ENCODE measurements at places on chromosomes 7 and 10. TPM values are rescaled to one million over a fixed set of nuclear protein-coding genes. Genes with fewer than 3 reads are reported as not detected.

DNA sequence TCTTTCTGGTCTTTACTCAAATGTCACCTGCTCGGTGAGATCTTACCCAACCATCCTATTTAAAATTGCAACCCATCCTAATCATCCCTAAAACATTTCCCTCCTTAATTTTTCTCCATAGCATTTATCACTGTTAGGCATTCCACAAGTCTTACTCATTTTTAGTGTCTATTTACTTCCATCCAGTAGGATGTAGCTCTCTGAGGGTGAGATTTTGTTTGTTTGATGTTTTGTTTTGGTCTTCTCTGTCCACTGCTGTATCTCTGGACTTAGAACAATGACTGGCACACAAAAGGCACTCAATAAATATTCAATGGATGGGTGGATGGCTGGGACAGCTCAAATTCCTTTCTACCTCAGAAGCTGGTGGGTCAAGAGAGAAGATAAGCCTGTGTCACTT lies 15.8 kb upstream of the DUSP5 start:
- no peaks in the 10 kb centered on the region for H3K36me3 ChIP-seq
- no peaks in the 10 kb centered on the region for H3K27me3 ChIP-seq
- DNase-seq: no peak

GRCh38 chr10:124324856-124325632 lies 93.7 kb downstream of the OAT start:
- DNase-seq: no peak
- H3K4me3 ChIP-seq: no peak overlapping the region
- no peaks in the 10 kb centered on the region for H3K4me1 ChIP-seq
- H3K27ac ChIP-seq: no peak overlapping the region

- DNase-seq: no peak
- peaks cover 8% of the 10 kb centered on the region for H3K4me1 ChIP-seq
- H3K27ac ChIP-seq: no peak overlapping the region
- no peaks in the 10 kb centered on the region for H3K27me3 ChIP-seq
- no peak overlapping the region for H3K4me3 ChIP-seq
- no peaks in the 10 kb centered on the region for H3K36me3 ChIP-seq
Measured at GRCh38 chr7:47255441-47255840, 326.5 kb downstream of the TNS3 start.

The NDUFB2 gene
- total RNA-seq: 143 TPM

- no peak for DNase-seq
- H3K4me3 ChIP-seq: no peak overlapping the region
- no peaks in the 10 kb centered on the region for H3K27me3 ChIP-seq
- no peak overlapping the region for H3K27ac ChIP-seq
- H3K36me3 ChIP-seq: no peaks in the 10 kb centered on the region
Measured at GRCh38 chr10:52645187-52645758, 127.3 kb downstream of the MBL2 start.

DNA sequence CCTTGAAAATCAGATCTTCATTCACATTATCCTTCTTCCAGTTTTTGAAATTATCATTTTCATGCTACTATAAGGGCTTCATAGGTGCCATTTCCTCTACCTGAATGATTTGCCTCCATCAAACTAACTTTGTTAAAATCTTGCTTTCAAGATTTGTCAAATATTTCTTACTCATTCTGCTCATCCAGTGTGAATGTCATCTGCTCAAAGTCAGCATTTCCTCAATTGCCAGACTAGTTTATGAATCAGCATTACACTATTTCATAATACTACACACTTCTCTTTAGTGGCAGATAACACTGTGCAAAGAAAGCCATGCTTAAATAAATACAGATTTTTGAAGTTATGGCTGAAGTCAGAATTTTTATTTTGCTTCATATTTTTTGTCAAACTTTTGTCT lies 21.3 kb upstream of the LIPF start:
- no peaks in the 10 kb centered on the region for H3K27me3 ChIP-seq
- H3K27ac ChIP-seq: no peak overlapping the region
- no peaks in the 10 kb centered on the region for H3K36me3 ChIP-seq

GRCh38 chr10:83908506-83908905 lies 230.8 kb upstream of the GHITM start:
- H3K4me3 ChIP-seq: no peak overlapping the region
- peaks cover 7% of the 10 kb centered on the region for H3K27me3 ChIP-seq
- no peak overlapping the region for H3K27ac ChIP-seq
- no peak for DNase-seq

GRCh38 chr10:98971464-98971863 lies 264.2 kb downstream of the HPSE2 start:
- no peak overlapping the region for H3K27ac ChIP-seq
- no peaks in the 10 kb centered on the region for H3K36me3 ChIP-seq
- H3K4me1 ChIP-seq: no peaks in the 10 kb centered on the region
- no peak for DNase-seq

DNA sequence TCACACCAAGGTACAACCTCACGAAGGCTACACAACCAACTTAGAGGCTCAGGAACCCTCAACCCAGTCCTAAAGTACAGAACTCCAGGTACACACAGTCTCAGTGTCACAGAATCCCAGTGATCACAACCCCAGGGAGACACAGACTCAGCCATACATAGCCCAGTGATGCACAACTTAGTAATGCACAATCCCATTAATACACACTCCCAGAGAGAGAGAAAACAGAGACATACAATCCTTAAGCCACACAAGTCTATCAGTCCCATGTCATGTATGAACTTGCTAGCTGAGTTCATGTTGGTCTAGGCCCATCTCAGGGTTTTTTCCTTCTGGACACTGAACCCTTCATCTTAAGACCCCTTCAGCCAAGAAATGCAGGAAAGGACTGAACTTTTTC lies 4.6 kb downstream of the KCNIP2 start:
- H3K27me3 ChIP-seq: no peaks in the 10 kb centered on the region
- peaks cover 48% of the 10 kb centered on the region for H3K4me1 ChIP-seq
- H3K36me3 ChIP-seq: no peaks in the 10 kb centered on the region
- DNase-seq: no peak
- peak overlapping the region; percentile 60 for H3K4me3 ChIP-seq
